A549 (cell line): ENCODE measurements at places on chromosomes 6 and 20. TPM values are rescaled to one million over a fixed set of nuclear protein-coding genes. Genes with fewer than 3 reads are reported as not detected.

- no peak for DNase-seq
Measured at GRCh38 chr6:22081709-22082108, 215.1 kb downstream of the PRL start.

DNA sequence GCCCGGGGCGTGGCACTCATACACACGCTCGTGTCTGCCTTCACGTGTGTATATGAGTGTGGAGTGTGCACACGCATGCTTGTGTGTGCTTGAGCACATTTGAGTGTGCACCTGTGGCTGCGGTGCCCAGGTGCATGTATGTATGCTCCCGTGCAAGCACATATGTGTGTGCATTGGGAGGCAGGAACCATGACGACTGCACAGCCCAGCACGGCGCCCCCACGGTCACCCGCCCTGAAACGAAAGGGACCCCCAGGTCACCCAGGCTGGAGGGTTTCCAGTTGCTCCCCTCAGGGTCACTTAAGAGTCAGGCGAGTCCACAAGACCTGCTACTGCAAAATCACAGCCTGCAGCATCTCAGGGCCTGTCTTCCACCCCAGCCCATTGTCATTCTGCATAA is 94.7 kb downstream of the YTHDF1 start:
- no peak for DNase-seq

- no peak for DNase-seq
Measured at GRCh38 chr20:41179961-41180360, 42.6 kb downstream of the PLCG1 start.

The GPLD1 gene
- 1.2 to 1.6 TPM (median 1.3 TPM) in 3 replicates for polyA plus RNA-seq
